CD4-positive, alpha-beta T cell (primary cell): ENCODE measurements at places on chromosomes 5 and 9.

- no peak for DNase-seq
Observed at GRCh38 chr5:58015175-58015574, 444.7 kb downstream of the PLK2 start.

- DNase-seq = no peak
Observed at GRCh38 chr9:19441730-19442129, 32.9 kb downstream of the ACER2 start.

- no peak for DNase-seq
Observed at GRCh38 chr9:35816708-35817107, 1.9 kb upstream of the HINT2 start.

DNA sequence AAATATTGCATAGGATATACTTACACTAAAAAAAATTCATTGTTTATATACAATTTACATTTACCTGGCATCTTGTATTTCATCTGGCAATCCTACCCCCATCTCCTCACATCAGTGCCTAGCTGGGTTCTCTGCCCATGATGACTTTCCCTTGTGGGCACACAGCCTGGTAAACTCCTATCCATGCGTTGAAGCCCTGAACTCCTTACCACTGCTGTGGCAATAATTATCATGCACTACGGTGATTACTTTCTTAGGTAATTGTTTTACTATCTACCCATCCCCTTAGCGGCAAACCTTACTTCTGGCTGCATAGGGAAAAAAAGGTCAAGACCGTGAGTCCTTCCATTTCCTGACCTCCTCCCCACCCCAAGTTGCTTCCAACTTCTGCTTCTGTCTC is 63.6 kb upstream of the DAB2IP start:
- no peak for DNase-seq

DNA sequence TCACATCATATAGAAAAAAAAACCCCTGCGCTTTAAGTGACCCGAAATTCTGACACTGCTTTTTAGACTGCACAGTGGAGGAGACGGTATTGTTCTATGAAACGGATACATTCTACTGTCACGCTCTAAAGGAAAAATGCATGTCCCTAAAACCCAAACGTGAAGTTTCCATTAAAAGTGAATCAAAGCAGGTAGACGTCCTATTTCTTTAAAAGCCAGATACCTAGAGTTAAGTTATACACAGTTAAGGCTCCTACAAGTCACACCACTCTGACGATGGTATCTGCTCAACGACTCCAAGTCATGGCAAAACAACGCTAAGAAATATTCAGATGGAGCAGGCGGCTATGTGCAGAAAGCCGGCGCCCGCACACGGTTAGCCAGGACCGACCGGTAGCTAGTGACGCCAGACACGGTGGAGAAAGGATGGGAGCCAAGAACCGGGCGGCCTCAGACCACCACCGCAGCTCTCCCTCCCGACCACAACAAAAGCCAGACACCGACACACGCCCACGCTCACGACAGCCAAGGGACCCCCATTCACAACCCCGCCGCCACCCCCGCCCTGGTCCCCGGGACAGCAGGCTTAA is 734 bp downstream of the SKP1 start:
- DNase-seq = no peak

DNA sequence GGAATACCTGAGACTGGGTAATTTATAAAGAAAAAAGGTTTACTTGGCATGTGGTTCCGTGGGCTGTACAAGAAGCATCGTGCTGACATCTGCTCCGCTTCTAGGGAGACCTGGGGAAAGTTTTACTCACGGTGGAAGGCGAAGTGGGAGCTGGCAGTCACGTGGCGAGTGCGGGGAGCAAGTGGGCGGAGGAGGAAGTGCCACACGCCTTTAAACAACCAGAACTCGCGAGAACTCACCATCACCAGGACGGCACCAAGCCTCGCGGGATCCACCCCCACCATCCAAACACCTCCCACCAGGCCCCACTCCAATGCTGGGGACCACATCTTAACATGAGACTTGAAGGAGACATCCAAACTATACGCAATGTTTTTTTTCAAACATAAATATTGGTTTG is 406.2 kb upstream of the IRX4 start:
- no peak for DNase-seq

DNA sequence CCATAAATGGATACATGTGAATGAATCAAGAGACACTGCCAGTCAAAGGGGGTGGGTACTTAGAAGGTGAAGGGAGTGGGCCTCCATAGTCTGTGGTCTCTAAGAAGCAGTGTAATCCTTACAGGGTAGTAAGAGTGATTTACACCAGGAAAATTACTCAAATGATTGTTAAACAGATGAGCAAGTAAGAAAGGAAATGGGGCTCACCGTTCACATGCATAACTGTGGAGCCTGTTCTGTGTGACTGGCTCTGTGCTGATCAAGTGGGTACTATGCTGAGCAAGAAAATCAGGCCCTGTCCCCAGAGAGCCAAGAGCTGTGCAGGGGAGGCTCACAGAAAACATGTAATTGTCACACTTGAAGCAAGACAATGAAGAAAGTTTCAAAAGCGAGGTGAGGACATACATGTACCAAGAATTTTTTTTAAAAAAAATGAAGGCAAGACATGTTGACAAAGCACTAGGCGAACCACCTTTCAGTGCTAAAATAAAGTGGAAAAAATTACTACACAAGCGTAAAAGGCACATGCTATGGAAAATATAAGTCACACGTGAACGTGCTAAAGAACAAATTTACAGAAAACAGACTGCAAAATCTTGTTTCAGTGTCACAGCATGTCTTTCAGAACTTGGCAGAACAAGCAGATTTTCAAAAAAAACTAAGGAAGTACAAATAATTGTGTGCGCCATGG is 2.5 kb downstream of the BTNL8 start:
- DNase-seq = no peak

GRCh38 chr5:140631036-140631417 is 1.9 kb downstream of the CD14 start:
- DNase-seq = peak; percentile 57

GRCh38 chr9:107868186-107868585 is 378.6 kb upstream of the KLF4 start:
- no peak for DNase-seq

DNA sequence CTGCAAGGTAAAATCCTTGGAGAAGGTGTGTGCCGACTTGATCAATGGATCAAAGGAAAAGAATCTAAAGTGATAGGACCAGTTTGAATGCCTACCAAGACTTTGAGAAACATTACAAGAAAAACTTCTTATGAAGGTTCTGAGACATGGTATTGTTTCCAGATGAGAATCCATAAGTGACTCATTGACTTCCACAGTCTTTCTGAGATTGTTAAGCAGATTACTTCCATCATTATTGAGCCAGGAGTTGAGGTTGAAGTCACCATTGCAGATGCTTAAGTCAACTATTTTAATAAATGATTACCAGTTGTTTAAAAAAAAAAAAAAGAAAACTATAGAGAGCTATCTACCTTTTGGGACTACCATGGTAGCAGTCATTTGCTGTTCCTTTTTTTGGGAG is 7.0 kb downstream of the LNPEP start:
- DNase-seq = no peak

- no peak for DNase-seq
Observed at GRCh38 chr9:105242557-105242956, 1.9 kb upstream of the SLC44A1 start.

GRCh38 chr9:100011062-100011681 is 87.6 kb downstream of the ERP44 start:
- no peak for DNase-seq

GRCh38 chr9:14775917-14776316 is 53.4 kb upstream of the CER1 start:
- DNase-seq = no peak

DNA sequence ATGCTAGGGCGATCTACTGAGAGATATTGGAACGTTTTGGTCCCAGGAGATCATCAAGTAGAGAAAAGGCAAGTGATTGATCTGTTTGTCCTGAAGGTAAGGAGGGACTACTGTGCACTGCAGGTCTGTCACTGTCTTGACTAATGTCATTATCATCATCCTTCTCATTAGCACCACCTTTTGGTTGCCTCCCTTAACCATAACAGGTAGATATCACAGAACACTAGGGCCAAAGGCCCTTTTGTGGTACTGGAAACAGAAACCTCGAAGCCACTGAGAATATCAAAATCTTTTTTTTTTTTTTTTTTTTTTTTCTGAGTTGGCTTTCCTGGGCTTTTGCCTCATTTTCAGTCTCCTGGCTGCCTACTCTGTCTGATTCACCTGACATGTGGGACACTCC is 134.0 kb downstream of the KCTD16 start:
- no peak for DNase-seq

- DNase-seq = no peak
Observed at GRCh38 chr5:11617080-11617479, 287.2 kb downstream of the CTNND2 start.

DNA sequence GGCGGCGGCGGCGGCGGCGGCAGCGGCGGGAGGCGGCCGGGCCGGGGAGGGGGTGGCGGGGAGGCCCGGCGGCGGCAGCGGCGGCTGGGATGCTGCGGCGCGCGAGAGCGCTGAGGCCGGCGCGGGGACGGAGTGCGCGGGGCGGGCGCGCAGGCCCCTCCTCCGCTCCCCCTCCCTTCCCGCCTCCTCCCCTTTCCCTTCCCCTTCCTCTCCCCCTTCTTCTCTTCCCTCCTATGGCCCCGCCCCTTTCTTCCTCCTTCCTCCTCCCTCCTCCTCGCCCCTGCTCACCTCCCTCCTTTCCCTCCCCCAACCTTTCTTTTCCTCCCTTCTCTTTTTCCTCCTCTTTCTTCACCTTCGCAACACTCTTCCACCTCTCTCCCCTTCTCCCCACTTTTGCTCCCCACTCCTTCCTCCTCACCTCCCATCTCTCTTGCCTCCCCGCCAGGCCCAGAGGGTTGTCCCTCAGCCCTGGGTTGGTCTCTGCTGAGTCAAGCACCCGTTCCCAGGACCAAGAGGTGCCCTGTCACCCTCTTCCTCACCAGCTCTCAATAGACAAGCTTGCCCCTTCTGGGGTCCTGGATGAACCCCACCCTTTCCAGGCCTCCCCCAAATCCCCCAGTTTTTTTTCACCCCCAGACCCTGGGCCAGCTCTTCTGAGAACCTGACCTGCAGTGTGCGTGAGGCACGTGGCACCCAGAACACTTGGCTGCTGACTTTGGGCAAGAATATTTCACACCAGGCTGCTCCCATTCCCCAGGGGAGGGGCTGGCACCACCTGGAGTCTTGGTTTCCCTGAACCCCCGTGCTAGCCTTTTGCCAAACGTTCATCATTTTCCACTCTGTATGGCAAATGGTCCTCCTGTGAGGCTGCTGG is at the start of gene SEMA4D:
SEMA4D (minus strand) TSS at position 136 of the 874 bp plus-strand sequence. CDS start 92,657 bp downstream, outside the sequence.
- DNase-seq = peak; percentile 52

DNA sequence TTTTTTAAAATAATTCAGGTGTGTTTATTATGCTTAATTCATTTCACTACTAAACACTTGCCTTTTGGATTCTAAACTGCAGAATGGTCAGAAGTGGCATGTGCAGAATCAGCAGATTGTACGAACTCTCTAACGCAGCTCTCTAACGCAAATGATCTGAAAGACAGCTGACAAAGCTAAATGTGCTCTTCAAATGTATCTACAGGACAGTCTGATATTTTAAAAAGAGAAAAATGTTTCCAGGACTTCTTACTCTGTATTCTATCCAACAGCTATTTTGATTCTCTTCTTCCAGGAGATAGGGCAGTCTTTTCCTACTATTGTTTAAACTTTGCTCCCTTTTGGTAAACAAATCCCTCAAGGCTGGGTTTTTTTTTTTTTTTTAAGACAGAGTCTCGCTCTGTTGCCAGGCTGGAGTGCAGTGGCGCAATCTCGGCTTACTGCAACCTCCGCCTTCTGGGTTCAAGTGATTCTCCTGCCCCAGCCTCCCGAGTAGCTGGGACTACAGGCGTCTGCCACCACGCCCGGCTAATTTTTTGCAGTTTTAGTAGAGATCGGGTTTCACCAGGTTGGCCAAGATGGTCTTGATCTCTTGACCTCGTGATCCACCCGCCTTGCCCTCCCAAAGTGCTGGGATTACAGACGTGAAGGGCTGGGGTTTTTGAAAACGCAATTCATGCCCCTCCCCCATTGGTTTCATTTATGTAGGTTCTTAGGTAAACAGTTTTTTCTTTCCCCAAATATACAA is 1.2 kb downstream of the NMRK1 start:
- DNase-seq = no peak

DNA sequence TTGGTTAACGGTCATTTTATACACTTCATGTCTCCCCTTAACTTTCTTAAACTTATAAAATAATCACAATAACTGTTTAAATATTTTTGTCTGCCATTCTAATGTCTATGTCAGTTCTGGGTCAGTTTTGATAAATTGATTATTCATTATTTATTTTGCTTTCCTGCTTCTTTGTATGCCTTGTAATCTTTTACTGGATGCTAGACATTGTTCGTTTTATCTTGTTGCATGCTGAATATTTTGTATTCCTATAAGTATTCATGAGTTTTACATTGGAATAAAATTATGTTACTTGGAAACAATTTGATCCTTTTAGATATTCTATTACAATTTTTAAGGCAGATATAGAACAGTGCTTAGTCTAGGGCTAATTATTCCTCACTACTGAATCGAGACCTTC is 952.0 kb downstream of the NR2F1-AS1 start:
- DNase-seq = no peak

DNA sequence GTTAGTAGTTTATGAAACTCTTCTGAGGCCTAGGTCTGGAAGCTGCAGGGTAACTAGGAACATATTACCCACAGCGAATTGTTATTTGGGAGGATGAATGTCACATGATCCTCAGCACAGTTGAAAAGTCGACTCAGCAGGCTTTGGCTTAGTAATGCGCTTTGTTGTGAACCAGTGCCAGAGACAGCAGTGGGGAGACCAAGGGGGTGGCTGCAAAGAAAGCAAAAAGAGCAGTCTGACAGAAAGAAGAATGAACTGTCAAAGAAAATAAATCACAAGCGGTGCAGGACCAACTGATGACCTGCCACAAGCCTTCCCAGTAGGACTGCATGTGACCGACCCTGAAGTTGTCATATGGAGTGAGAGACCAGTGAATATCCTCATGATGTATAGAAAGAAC is 170.0 kb downstream of the CCDC171 start:
- no peak for DNase-seq

DNA sequence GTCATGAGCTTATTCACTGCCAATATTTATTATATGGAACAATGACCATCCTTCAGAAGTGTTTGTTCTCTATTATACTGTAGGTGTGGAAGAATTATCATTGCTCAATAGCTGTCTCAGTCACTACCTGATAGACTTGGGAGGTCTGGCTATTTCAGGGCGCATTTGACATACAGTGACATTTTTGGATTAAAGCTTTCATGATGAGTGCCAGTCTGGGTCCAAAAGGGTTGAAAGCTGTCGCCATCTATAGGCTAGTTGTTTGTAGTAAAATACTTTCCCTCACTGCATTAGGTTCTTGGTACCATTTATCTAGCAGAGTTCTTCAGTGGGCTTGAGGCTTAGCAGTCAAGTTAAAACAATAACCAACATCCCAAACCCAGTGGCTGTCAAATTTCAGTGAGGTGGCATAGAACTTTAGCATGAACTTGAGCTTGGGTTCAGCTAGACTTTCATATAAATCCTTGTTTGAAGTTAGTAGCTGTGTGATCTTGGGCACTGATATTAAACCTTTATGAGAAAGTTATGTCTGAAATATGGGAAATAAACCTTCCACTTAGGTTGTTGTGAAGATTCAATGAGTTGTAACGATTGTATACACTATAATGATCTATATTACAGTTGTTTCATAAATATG is 110.5 kb upstream of the CDKN2B start:
- no peak for DNase-seq

GRCh38 chr9:32942755-32943460 is 58.5 kb downstream of the APTX start:
- DNase-seq = no peak
